Activated effector memory CD4-positive, alpha-beta T cell treated with Interleukin-2 at 50 U/mL for 16 hours (primary cell): ENCODE measurements at places on chromosomes 3 and 15.

GRCh38 chr3:174859756-174860155 lies 622 bp downstream of the NAALADL2 start:
- no peak for DNase-seq

- DNase-seq, result no peak
These were observed 53.6 kb downstream of the PAK2 start for GRCh38 chr3:196793246-196793645.

- no peak for DNase-seq
These were observed 107.9 kb downstream of the GMPS start for GRCh38 chr3:155978324-155978723.

DNA sequence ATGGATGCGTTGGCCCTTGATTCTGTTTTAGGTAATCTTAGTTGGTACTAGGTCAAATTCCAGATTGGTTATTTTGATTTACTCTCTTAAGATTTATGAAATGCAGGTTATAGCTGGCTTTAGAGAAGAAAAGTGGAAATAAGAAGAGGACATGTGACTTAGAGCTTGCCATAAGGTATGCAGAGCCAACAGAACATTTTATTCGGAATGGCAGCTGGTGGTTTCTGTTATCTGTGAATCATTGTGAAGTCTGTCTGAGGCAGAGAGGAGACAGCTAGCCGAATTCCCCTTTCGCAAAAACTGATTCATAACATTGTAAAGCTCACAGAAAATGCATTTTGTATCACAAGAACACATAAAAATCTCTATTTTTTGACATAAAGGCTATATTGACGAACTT lies 82.1 kb downstream of the FILIP1L start:
- no peak for DNase-seq

GRCh38 chr15:73886717-73887345 lies 13.5 kb downstream of the TBC1D21 start:
- DNase-seq, result no peak

- no peak for DNase-seq
These were observed 3.2 kb upstream of the AGBL1 start for GRCh38 chr15:86076468-86076867.

GRCh38 chr3:195035345-195036202 lies 235.4 kb downstream of the XXYLT1 start:
- no peak for DNase-seq

DNA sequence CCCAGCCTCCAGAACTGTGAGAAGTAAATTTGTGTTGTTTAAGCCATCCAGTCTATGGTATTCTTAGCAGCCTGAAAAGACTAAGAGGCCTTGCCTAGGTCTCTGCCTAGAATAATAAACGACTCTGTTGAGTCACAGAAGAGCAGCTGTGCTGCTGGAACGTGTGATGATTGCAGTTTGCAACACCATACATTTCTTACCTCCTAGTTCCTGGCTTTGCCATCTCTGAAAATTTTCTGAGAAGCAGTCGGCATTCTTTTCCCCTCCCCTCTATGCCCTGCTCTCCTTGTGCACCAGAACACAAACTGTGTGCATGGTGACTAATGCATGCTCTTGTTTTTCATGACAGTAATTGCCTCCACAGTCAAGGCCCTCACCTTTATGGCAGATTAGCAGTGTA lies 301.3 kb downstream of the IL20RB start:
- no peak for DNase-seq

- no peak for DNase-seq
These were observed 12.6 kb upstream of the PAK2 start for GRCh38 chr3:196726788-196727675.

DNA sequence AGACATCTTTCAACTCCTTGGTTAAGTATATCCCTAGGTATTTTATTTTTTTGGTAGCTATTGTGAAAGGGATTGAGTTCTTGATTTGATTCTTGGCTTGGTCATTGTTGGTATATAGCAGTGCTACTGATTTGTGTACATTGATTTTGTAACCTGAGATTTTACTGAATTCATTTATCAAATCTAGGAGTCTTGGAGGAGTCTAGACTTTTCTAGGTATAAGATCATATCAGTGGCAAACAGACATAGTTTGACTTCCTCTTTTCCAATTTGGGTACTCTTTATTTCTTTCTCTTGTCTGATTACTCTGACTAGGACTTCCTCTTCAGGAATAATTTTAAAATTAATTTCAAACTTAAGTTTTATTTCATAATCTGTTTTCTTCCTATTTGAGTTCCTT lies 125.2 kb downstream of the OCA2 start:
- DNase-seq, result no peak

GRCh38 chr3:148999806-149000205 lies 8.5 kb downstream of the GYG1 start:
- no peak for DNase-seq
